Body of pancreas (tissue), 4 donors: ENCODE measurements at places on chromosomes 6 and 20.

DNA sequence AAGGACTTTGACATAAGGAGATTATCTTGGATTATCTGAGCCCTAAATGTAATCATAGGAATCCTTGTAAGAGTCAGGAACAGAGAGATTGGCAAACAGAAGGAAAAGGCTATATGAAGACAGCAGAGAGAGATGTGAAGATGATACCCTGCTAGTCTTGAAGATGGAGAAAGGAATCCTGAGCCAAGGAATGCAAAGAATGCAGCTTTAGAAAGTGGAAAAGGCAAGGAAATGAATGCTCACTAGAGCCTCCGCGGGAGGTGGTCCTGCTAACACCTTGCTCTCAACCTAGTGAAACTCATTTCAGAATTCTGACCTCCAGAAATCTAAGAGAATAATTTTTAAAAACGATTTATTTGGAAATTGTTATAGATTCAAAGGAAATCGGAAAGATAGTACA lies 117.1 kb downstream of the TBXT start:
- no peak for DNase-seq
- no peaks in the 10 kb centered on the region for H3K36me3 ChIP-seq
- H3K4me1 ChIP-seq = peaks cover 15% of the 10 kb centered on the region
- no peak overlapping the region for H3K4me3 ChIP-seq

DNA sequence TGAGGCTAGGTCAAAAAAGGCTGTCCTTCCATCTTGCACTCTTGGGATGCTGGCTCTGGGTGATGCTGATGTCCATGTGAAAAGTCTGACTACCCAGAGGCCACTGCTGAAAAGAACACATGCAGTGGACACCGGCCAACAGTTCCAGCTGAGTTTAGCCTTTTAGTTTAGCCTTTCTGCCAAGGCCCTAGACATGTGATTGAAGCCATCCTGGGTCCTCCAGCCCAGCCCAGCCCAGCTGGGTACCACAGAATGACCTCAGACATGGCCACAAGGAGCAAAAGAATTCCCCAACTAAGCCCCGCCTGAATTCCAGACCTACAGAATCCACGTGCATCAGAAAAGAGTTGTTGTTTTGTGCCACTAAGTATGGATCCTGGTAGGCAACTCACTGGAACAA lies 17.4 kb downstream of the PIGT start:
- peak; percentile 26 for DNase-seq
- H3K27me3 ChIP-seq = no peaks in the 10 kb centered on the region
- H3K4me1 ChIP-seq = peaks cover 7% of the 10 kb centered on the region

DNA sequence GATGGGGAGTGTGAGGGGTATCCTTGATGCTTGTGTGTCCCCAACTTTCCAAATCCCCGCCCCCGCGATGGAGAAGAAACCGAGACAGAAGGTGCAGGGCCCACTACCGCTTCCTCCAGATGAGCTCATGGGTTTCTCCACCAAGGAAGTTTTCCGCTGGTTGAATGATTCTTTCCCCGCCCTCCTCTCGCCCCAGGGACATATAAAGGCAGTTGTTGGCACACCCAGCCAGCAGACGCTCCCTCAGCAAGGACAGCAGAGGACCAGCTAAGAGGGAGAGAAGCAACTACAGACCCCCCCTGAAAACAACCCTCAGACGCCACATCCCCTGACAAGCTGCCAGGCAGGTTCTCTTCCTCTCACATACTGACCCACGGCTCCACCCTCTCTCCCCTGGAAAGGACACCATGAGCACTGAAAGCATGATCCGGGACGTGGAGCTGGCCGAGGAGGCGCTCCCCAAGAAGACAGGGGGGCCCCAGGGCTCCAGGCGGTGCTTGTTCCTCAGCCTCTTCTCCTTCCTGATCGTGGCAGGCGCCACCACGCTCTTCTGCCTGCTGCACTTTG lies at the start of gene TNF:
Gene TNF, plus strand, starts transcription at position 231 of the 567 bp plus-strand sequence. Its CDS starts 177 bp downstream, at position 408.
- no peaks in the 10 kb centered on the region for H3K36me3 ChIP-seq
- H3K4me1 ChIP-seq = peaks cover 24% of the 10 kb centered on the region
- no peaks in the 10 kb centered on the region for H3K27me3 ChIP-seq
- peak; percentile 16 for DNase-seq

DNA sequence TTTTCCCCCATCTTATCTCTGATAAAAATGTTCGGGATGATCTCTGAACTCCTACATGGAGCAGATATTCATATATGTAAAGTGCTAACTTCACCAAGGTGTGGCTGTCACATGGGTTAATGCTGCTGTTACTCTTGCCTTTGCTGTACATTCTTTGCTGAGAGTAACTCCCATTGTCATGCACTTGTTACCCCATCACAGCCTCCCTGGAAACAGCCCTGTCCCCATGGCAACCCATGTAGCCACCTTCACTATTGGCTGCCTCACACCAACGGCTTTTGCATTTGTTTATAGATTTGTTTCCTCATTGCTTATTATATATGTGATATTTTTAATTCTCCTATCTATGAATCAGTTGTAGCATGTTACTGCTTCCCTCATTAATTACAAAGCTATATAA lies 17.3 kb upstream of the IBTK start:
- H3K27ac ChIP-seq = no peak overlapping the region
- H3K4me1 ChIP-seq = no peaks in the 10 kb centered on the region
- H3K36me3 ChIP-seq = no peaks in the 10 kb centered on the region

- no peaks in the 10 kb centered on the region for H3K27me3 ChIP-seq
- H3K4me1 ChIP-seq = no peaks in the 10 kb centered on the region
- no peak overlapping the region for H3K27ac ChIP-seq
- H3K36me3 ChIP-seq = no peaks in the 10 kb centered on the region
Measured at GRCh38 chr6:156347246-156347645, 429.9 kb upstream of the ARID1B start.
